ENCODE measurements at places on chromosomes 12 and 14.

DNA sequence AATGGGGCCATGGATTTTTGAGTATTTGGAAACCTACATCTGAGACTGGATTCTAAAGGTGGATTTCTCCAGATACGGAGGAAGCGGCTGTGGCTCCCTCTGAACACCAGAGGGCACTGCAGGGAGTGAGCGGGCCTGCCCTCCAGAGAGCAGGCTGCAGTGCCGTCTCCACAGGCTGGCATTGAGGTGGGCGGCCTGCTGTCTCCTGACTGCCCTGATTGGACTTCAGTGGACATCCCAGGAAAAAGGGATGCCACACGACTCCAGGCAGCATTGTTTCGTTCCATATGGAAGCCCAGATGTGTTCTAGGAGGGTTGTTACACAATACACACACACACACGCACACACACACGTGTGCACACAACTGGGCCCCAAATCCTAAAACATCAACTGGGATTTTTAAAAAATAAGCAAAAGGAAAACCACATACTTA lies 20.9 kb upstream of the ANO2 start:
- DNase-seq: peak; percentile 32

- DNase-seq: no peak
These were observed 25.8 kb upstream of the CTDSP2 start for GRCh38 chr12:57872362-57872761.

DNA sequence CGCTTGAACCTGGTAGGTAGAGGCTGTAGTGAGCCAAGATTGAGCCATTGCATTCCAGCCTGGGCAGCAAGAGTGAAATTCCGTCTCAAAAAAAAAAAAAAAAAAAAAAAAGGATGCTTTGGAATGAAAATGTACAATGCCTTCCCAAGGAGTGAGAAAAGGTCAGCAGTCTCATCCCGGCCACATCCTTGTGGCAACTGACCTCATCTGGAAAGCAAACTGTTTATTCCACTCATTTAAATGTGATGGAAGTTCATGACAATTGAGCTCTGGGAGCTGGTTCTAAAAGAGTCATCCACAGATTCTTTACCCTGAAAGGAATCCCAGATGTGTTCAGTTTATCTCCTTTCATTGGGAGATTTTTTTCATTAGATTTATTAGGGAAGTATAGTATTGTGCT lies 19.4 kb upstream of the LIMA1 start:
- no peak for DNase-seq

- DNase-seq: no peak
These were observed 55.1 kb downstream of the MNAT1 start for GRCh38 chr14:60789656-60790055.

DNA sequence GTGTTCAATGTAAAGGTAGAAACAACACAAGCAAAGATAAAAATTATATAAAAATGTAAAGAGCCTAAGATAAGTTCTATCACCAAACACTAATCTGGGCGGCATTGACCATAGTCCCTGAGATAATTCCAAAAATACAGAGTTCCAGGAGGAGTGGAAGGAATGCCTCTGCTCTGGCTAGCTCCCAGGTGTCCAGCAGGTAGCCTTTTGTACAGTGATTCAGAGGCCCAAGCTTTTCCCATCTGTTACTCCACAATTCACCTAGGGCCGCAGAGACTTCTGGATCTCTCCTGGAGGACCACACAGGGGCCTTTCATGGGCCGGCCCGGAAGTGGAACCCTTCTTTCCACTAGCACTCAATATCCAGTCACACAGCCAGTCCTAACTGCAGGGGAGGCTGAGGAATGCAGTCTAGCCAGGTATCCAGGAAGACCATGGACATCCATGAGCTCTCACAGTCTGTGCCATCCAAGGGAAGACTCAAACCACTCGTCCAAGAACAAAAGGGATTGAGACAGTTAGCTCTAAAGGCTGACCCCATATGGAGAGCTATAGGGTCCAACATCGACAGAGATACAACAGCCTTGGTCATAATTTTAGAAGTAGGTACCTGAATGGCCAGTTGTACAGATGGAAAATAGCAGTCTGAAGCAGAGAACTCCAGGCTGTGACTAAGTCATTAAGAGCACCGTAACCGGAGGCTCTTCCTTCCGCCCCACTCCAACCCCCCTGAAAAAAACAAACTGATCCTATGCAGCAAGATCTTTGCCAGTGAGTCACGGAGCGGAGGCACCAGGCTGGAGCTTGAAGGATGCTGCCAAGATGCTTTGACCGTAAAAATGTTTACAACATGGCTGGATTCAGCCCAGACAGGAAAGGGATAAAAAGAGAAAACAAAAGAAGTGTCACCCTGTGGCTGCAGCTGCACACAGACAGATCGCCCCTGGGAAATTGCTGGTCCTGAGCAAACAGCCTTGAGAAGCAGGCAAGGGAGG lies 204.8 kb downstream of the NUAK1 start:
- DNase-seq: no peak

GRCh38 chr12:67816269-67816668 lies 167.7 kb downstream of the DYRK2 start:
- DNase-seq: no peak

GRCh38 chr14:36271939-36272907 lies 48.2 kb downstream of the MBIP start:
- no peak for DNase-seq

GRCh38 chr12:93008044-93008778 lies 79.1 kb upstream of the EEA1 start:
- DNase-seq: no peak

- DNase-seq: no peak
These were observed at the start of gene PTCSC3 for GRCh38 chr14:36176524-36176923. PTCSC3 (minus strand) TSS chr14:36176722.

- DNase-seq: peak; percentile 13
These were observed 14.2 kb upstream of the TXNRD1 start for GRCh38 chr12:104201238-104202001.

- DNase-seq: peak; percentile 58
These were observed 1.7 kb downstream of the SINHCAF start for GRCh38 chr12:31324116-31324844.

DNA sequence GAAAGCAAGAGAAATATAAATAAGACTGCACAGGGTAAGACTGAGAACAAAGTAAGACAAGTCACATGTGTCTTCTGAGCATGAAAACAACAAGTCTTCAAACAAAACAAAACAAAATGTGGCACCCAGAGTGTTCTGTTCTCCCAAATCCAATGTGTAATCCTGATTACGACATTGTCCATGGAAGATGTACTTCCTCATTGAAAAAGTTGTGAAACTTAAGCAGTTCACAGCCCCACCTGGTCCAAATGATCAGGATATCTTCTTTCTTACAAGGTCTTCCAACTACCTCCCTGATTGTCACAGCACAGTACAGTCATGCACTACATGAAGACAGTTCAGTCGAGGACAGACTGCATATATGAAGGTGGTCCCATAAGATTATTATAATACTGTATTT lies 23.3 kb upstream of the NEK9 start:
- DNase-seq: no peak

GRCh38 chr12:30996255-30996654 lies 69.7 kb downstream of the TSPAN11 start:
- DNase-seq: no peak

GRCh38 chr12:68118096-68118755 lies 41.3 kb downstream of the IFNG start:
- no peak for DNase-seq

DNA sequence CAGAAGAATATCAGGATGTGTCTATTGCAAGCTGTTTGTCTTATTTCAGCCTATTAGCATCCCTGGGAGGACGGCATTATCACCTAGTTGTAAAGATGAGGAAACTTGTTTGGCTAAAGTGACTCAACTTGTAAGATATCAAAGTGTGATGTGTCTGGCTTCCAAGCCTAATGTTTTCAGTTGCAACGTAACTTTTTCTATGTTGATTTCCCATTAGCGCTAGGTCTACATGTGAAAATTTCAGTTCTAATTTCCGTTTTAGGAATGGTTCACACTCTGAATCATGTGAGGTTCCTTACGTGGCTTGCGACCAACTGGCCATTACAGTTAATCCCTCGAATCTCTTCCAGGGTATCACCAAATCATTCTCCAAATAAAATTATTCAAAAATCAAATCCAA lies 58.0 kb downstream of the LLPH start:
- DNase-seq: no peak

All from stimulated activated CD4-positive, alpha-beta T cell treated with anti-CD3 and anti-CD28 coated beads, Interleukin-15, amount 100 ng/mL, for 1 hour (primary cell).